ENCODE measurements at places on chromosomes 5 and 9. TPM values are rescaled to one million over a fixed set of nuclear protein-coding genes. Genes with fewer than 3 reads are reported as not detected.

GRCh38 chr5:9544056-9544455 is 1.8 kb downstream of the SEMA5A start:
- DNase-seq: no peak

- DNase-seq: no peak
Observed at GRCh38 chr5:139684350-139684880, 36.3 kb downstream of the CXXC5 start.

- DNase-seq: peak; percentile 62
Observed at GRCh38 chr5:168159425-168159824, 132.0 kb upstream of the WWC1 start.

DNA sequence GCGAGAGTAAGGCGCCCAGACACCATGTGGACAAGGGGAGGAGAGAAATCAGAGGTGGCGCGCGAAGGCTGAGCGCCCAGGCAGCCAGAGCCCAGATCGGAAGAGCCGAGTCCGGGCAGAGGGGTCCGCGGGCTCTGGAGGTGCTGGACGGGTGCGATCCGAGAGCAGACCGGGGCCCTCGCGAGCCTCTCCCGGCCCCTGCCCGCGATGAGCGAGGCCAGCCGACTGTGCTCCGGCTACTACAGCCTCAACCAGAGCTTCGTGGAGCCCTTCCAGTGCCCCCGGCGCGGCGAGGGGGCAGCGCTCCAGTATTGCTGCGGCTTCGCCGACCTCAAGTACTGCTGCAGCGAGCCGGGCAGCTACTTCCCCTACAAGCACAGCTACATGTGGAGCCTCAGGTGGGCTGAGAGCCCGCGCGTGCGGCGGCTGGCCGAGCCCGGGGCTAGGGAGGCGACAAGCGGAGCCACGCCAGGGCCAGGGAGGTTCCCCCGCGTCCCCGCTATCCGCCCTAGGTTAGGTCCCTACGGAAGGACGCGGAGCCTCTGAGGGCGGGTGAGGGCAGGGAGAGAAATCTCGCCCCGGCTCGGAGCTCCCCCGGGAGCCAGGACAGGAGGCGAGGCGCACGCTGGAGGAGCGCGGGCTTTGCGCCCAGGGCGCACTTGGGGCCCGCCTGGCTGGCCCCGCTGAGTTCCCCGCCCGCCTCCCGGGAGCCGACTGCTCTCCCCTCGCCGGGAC is at the start of gene SHISAL2B:
Gene SHISAL2B (plus strand): TSS at position 87 of the 735 bp plus-strand sequence. CDS start 121 bp downstream, at position 208.
- peak; percentile 26 for DNase-seq

The CDX1 gene
- total RNA-seq: not detected

- DNase-seq: no peak
Observed at GRCh38 chr5:57566914-57567313, 84.3 kb upstream of the ACTBL2 start.

DNA sequence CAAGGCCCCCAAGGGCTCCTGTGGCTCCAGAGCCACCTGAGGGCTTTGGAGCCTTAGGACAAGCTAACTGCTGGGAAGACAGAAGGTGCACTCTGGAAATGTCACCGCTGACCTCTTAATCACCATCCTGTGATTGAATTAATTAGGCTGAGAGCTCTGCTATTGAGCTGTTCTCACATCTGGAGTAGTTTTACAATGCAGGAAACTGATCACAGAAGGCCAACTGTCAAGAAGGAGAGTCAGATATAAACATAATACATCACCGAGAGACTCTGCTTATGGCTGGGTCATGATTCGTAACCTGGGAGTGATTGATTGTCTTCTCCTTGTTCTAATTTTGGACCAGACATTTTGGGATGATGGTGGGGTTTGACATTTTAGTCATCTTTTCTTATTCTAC is 226.1 kb downstream of the SLIT3 start:
- no peak for DNase-seq

The AQP7 gene
- 1.2 TPM for total RNA-seq

The COL15A1 gene
- not detected for total RNA-seq

DNA sequence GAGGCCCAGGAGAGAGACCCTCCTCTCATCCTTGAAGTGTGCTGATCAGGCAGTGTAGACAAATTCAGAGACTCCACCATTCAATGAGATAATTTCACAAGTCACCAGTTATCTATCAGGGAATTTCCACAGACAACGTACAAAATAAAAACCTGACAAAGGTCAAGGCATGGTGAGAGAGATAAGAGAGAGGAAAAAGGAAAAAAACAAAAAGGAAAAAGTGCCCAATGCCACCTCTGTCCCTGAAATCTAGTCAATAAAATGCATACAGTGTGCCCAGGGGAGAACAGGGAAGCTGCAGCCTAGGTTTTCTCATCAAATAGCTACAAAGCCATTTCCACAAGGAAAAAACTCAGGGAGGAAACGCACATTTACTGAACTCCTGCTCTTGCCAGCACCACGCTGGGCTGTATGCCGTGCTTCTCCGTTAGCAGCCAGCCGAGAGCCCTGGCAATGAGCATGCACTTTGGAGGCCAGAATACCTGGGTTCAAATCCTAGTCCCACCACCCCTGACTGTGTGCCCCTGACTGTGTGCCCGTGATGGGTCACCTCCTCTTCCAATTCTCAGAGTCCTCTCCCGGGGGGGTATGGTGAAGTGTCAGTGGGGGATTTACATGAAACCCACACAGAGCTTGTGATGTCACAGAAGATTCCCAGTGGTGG is 11.6 kb downstream of the WHRN start:
- no peak for DNase-seq

The PPP3R2 gene
- not detected for total RNA-seq

- no peak for DNase-seq
Observed at GRCh38 chr9:926976-927375, 49.5 kb upstream of the DMRT3 start.

GRCh38 chr5:72151169-72151568 is 43.9 kb downstream of the MAP1B start:
- no peak for DNase-seq

GRCh38 chr9:36818242-36818938 is 215.7 kb downstream of the PAX5 start:
- DNase-seq: no peak

DNA sequence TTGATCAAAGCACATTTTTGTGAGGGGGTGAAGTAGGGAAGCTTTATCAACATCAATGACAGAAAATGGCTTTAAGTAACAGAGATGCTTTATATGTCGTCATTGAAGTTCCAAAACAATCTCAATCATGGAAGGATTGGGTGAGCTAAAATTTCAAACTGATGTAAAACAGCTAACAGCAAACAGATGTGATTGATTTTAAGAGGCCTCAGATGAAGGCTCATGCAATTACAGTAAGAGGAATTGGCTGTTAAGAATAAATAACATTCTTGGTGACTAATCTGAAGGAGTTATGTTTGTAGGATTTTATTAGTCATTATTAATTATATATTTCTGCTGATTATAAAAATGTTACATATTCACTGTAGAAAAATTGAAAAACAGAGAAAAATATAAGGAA is 63.5 kb upstream of the PUM3 start:
- DNase-seq: no peak

GRCh38 chr5:97049175-97049574 is 93.2 kb downstream of the LIX1 start:
- no peak for DNase-seq

The LIX1 gene
- not detected for total RNA-seq

The FOXD4 gene
- 1.7 TPM for total RNA-seq
